Right lobe of liver (tissue), 6 donors: ENCODE measurements at places on chromosomes 1 and 21. TPM values are rescaled to one million over a fixed set of nuclear protein-coding genes. Genes with fewer than 3 reads are reported as not detected.

PRAMEF9 gene
- total RNA-seq = not detected

KIF2C gene
- total RNA-seq = 0.37 TPM

- no peak overlapping the region for H3K4me3 ChIP-seq
- H3K27ac ChIP-seq = no peak overlapping the region
- H3K27me3 ChIP-seq = no peaks in the 10 kb centered on the region
- no peak for DNase-seq
- H3K4me1 ChIP-seq = no peaks in the 10 kb centered on the region
- no peaks in the 10 kb centered on the region for H3K36me3 ChIP-seq
These were observed 32.5 kb downstream of the LRRC3 start for GRCh38 chr21:44487831-44488230.

DNA sequence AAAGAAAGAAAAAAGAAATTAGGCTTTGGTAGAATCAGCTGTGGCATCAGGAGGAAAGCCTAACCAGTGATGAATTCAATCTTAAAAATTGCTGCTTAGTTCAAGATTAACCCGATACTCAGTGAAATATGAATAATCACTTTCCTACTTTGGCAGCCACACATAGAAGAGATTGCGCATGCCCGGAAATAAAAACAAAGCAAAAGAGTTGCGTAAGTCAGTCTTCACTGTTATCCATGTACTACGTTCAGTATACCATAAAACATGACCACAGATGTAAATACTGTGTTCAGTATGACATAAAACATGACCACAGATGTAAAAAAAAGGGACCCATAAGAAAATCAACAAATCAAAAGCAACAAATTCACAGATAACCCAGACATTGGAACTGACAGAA is 19.2 kb downstream of the CD1D start:
- H3K4me3 ChIP-seq = no peak overlapping the region
- peaks cover 3% of the 10 kb centered on the region for H3K27me3 ChIP-seq
- H3K36me3 ChIP-seq = no peaks in the 10 kb centered on the region
- no peaks in the 10 kb centered on the region for H3K4me1 ChIP-seq
- no peak overlapping the region for H3K27ac ChIP-seq

- H3K36me3 ChIP-seq = no peaks in the 10 kb centered on the region
- H3K27me3 ChIP-seq = no peaks in the 10 kb centered on the region
- peak overlapping the region; percentile 84 for H3K27ac ChIP-seq
These were observed 26.2 kb upstream of the LYST start for GRCh38 chr1:235892734-235893413.
